ENCODE measurements at places on chromosomes 13 and 19.

DNA sequence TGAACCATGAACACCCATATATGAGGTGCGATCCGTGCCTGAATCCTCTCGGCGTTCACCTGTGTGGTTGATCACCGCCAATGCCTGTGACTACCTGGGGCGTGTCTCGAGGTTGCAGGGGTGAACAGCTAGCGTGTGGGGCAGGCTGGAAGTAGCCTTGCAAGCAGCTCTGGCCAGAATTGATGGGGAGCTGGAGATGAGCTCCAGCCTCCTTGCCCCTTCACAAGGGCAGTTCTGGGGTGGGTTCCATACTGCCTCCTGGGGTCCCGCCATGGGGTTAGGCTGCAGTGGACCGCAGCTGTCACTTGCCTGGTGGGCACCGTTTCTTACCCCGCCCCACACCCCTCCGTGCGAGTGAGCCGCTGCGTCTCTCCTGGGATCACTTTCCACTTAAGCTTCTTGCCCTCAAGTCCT is 154.5 kb upstream of the SOX1 start:
- no peak for DNase-seq

DNA sequence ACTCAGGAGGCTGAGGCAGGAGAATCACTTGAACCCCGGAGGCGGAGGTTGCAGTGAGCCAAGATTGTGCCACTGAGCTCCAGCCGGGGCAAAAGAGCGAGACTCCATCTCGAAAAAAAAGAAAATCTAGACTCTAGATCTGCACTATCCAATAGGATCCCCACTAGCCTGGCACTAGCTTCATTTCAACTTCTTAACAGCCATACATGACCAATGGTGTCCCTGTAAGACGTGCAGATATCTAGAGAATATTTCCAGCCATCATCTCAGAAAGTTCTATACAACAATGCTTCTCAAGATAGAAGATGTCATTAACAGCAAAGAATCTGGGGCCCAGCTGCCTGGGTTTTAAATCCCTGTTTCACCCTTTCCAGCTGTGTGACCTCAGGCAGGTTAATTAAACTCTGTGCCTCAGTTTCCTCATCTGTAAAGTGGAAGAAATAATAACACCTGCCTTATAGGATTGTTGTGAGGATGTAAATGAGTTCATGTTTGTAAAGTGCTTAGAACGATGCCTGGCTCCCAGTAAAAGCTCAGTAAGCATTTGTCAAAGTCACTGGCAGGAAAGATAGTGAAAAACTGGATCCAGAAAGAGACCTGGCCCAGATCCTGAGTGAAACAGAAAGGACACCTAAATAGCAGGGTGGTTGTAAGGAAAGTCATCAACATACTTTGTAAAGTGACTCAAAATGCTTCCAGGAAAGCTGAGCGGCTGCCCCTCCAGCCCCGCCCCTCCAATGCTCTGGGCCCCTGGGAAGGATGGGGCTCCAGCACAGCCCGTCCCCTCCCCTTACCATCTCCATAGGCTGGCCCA is 13.5 kb downstream of the WIZ start:
- no peak for DNase-seq

DNA sequence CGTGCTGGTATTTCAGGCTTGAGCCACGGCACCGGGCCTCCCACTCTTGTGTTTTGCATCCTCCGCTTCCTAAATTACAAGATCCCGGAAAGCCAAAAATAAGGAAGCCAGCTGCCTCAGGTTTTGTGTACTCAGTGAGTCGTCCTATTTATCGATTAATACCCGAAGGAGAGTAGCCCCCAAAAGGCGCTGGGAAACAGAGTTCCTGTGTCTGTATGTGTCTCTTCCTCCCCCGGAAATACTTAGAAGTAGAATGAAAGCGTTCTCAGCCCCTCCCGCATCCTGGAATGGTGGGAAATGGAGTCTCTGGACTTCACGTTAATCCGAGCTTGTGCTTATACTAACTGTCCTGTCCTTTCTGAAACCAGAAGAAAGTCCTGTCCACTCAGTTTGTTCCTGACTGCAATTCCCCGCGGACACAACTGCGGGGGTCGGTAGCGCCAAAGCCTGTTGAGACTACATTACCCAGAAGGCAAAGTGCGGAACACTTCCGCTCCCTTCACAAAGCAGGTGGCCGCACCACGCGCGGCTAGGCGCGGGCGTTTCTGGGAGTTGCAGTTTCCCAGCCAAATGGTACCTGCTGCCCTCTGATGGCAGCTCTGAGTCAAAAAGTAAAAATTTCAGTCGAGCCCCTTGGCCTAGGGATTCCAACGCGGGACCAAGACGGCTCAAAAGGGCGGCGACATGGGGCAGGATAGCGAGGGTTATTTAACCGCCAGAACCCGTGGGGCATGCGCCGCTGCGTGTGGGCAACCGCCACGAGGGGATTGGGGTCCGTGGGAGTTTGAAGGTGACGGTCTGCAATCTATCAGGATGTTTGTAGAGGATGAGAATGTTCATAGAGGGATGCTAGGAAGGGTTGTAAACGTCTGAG is 2.2 kb upstream of the GSK3A start:
- peak; percentile 93 for DNase-seq

- DNase-seq, result no peak
These were observed 132.5 kb downstream of the STK24 start for GRCh38 chr13:98444381-98444780.

DNA sequence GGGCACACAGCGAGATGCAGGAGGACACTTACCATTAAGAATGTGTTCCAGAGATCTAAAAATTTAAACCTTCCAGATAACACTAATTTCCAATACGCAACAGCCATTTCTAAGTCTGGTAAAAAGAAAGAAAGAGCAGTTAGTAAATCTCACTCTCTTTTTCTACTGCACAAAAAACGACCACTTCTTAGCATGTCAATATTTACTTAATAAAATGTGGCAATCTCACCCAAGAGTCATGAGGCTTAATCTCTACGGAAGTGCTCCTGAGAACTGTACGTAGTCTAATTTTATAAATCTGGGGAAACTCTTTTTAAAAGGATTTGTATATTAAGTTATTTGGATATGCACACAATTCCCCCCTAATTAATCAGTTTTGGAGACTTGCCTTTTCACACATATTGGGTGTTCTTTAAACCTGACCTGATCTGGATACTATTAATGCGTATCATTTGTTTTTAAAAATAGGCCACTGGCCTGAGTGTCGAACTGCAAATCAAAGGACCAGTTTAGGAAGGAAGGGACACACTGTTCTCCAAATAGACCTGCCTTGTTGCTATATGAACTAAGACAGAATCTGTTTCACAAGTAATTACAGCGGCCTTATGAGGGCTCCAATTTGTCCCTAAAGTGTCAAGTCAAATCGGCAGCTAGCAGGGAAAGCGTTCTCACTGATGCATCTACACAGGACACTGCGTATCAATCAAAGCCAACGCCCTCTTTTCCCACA is 7.9 kb upstream of the ADPRHL1 start:
- no peak for DNase-seq

DNA sequence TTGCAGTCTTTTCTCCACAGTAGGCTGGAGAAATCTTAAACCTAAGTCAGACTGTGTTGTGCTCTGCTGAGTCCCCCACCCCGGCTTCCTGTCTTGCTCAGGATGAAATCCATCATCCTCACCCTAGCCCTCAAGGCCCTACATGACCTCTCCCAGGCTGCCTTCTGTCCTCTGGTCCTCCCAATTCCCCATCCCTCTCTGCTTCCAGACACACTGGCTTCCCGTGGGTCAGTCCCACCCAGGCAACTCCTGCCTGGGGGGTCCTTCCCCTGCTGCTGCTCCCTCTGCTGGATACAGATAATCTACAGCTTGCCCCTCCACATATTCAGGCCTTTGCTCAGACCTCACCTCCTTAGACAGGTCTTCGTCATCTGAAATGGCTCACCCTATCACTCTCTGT is 18.4 kb upstream of the CBY2 start:
- DNase-seq, result no peak

DNA sequence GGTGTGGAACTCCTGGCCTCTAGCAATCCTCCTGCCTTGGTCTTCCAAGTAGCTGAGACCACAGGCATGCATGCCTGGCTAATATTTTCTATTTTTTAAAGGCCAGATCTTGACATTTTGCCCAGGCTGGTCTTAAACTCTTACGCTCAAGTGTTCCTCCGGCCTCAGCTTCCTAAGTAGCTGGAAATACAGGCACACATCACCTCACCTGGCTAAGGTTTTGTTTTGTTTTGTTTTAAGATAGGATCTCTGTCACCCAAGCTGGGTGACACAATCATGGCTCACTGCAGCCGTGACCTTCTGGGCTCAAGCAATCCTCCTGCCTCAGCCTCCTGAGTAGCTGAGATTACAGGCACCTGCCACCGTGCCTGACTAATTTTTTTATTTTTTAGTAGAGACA is 5.5 kb upstream of the RLN3 start:
- DNase-seq, result no peak

DNA sequence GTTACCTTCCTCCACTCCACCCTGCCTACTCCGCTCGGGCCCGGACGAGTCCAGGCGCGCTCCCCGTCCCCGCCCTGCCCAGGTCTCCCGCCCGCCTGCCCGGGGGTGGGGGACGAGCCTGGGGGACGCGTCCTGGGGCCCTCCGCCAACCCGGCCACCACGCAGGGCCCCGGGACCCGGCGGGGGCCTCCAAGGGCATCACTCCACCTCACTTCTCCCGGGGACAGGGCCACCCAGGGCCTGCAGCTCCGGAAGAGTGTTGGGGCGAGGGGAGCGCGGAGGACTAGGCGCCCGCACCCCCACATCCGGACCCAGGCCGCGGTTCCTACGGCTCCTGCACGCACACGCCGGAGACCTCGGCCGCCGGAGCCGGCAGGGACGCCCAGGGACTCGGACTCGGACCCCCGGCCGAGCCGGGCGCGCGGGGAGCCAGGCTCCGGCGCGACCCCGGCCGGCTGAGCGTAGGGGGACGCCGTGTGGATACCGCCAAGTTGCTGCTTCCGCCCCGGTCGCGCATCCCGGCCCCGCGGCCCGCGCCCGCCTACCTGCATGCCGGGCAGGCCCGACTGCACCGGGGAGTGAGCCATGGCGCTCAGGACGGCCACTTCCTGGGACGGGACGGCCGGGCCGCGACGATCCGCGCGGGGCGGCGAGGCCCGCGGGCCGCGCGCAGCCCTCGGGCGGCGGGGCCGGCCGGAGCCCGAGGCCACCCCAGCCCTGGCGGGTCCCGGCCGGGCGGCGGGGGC is 534 bp downstream of the STK24 start:
- peak; percentile 30 for DNase-seq

DNA sequence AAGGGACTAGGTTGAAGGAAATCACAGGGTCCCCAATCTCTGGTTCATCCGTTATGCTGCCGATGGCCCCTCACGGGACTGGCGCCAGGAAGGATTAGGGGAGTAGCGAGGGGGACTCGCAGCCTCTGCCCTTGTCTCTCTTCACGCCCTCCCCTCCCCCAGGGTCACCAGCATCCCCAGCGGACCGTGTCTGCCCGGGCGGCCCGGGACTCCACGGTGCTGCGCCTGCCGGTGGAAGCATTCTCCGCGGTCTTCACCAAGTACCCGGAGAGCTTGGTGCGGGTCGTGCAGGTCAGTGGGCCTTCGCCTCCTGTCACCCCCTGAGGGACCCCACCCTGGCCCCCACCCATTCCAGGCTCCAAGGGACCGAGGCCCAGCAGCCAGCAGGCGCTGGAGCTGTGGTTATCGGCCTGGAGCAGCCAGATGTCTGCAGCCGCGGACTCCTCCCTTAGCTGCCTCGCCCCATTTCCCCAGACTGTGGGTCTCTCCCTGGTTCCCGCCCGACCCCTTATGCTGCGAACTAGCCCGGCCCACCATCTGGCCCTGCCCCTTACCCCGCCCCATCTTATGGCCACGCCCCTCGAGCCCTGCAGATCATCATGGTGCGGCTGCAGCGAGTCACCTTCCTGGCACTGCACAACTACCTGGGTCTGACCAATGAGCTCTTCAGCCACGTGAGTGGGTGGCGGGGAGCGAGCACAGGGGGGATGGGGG is 5.4 kb downstream of the PNPLA6 start:
- no peak for DNase-seq

DNA sequence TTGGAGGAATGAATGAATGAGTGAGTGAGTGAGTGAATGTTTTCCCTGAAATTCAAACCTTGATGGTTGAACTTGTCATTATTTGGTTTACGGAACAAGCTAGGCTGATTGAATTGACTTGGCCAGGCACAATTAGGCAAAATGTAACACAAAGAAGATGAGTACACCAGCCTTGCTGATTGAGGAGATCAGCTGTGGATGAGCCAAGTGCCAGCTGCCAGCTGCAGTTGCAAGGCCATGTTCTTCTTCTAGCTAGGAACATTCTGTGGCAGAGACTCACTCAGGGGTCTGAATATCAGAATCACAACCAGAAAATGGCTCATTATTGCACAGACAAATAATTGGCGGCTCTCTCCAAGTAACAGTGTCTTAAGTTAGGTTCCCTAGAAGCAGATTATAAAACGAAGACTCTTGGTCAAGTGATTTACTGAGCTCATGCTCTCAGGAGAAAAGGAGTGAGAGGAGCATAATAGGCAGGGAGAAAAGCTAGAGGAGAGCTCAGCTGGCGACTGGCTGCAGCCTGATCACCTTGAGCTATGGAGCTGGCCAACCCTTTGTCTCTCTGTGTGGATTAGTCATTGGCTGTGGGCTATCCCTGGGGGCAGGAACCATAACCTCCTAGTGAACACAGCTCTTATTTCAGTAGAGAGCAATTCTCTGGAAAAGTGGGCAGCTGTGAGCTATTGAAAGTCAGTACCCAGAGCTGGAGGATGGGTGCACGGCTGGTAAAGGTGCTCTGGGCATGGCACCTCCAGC is 225.3 kb upstream of the SERP2 start:
- peak; percentile 39 for DNase-seq

GRCh38 chr13:90757127-90757680 is 590.3 kb upstream of the MIR17HG start:
- DNase-seq, result no peak

DNA sequence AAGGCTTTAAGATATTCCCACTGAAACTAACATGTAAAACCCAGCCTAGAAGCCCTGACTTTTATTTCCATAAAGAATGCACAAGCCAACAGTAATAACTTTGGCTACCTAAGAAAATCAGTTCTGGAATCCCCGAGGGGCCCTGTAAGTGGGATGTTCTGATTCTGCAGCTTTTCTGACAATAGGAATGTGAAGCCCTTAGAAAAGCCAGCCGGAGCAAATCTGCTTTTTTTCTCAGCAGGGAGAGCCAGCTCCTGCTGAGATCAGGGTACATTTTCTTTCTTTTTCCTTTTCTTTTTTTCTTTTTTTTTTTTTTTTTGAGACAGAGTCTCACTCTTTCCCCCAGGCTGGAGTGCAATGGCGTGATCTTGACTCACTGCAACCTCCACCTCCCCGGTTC is 8.0 kb upstream of the GARRE1 start:
- no peak for DNase-seq
